ENCODE measurements at places on chromosomes 3 and 15.

- DNase-seq: no peak
Measured at GRCh38 chr3:64321747-64322146, 96.5 kb upstream of the PRICKLE2 start.

- no peak for DNase-seq
Measured at GRCh38 chr3:102195198-102195948, 239.4 kb upstream of the ZPLD1 start.

DNA sequence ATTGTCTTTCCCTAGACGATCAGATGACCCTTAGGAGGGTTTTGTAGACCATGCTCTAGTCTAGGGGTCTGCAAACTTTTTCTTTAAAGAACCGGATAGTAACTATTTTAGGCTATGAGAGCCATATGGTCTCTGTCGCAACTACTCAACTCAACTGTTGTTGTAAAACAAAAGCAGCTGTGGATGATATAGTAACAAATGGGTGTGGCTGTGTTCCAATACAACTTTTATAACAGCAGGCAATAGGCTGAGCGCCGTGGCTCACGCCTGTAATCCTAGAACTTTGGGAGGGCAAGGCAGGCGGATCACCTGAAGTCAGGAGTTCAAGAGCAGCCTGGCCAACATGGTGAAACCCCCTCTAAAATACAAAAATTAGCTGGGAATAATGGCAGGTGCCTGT lies 6.1 kb upstream of the CMTM6 start:
- no peak for DNase-seq

DNA sequence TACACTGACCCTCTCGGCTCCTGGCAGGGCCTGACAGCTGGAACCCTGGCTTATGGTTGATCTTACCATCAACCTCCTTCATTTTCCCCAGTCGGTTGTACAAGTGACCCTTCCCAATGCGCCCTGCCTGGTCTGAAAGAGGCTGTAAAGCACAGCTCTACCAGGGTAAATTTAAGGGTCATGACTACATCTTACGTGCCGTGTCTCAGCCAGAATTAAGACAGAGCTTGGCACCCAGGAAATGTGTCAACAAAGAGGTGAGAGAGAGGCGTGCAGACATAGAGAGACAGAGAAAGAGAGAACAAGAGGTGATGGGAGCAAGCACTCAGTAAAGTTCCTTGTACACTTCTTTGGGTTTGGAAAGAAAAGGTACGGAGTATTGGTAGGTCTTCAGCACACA lies 28.8 kb downstream of the HOMER2 start:
- no peak for DNase-seq

- DNase-seq: no peak
Measured at GRCh38 chr3:197242784-197243432, 55.5 kb downstream of the DLG1 start.

GRCh38 chr3:48118322-48118721 lies 69.9 kb downstream of the CDC25A start:
- no peak for DNase-seq

- no peak for DNase-seq
Measured at GRCh38 chr3:37500518-37500917, 326.1 kb upstream of the LRRFIP2 start.

DNA sequence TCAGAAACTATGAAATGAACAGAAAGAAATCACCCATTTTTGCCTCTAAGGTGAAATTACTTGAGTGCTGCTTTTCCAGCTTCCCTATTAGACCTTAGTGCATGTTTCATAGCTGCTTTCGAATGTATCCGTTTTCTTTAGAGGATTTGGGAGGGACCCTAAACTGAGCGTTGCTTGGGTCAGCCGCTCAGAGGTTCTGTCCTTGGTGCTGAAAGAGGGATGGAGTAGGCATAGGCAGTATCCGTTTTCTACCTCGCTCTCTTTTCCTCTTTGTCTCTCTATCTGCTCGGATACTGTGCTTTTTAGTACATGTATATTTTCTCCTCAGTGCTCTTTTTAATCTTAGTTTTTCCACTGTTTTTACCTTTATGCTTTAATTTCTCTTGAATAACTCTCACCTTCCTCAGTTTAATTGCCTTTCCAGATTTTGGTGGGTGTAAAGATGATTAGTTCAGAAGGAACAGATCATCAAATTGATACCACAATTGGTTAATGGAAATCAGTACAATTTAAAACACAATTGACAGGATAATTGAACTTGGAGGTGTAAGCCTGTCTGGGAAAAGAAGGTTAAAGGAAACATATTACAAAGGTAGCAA lies at the start of gene DRD3:
Gene DRD3 (minus strand): TSS at position 283 of the 599 bp plus-strand sequence. CDS start 7,060 bp downstream, outside the sequence.
- DNase-seq: peak; percentile 20

DNA sequence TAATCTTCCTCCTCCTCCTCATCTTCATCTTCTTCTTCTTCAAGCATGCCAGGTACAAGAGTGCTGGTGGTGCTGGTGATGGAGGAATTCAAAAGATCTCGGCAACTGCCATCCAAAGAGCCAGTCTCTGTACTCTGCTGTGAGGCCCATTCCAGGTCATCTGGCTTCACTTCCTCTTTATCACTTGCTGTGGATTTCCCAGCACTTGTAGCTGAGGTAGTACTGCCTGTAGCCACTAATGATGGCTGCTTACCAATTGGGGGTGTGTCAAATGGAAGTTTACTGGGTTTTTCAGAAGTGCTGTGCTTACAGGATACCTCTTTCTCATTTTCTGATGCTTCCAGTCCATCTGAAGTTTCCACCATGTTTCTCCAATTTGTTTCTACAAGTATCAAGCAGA lies 28.8 kb upstream of the SHC4 start:
- no peak for DNase-seq

- DNase-seq: no peak
Measured at GRCh38 chr15:26126819-26127387, 263.8 kb upstream of the ATP10A start.

- no peak for DNase-seq
Measured at GRCh38 chr3:2343031-2343682, 244.5 kb downstream of the CNTN4 start.

- no peak for DNase-seq
Measured at GRCh38 chr15:75357976-75358673, 10.3 kb downstream of the MAN2C1 start.

GRCh38 chr3:129614435-129614834 lies 8.0 kb upstream of the PLXND1 start:
- no peak for DNase-seq

- no peak for DNase-seq
Measured at GRCh38 chr15:63244399-63244798, 33.0 kb upstream of the APH1B start.

- DNase-seq: no peak
Measured at GRCh38 chr3:38553071-38553470, 56.9 kb downstream of the EXOG start.

DNA sequence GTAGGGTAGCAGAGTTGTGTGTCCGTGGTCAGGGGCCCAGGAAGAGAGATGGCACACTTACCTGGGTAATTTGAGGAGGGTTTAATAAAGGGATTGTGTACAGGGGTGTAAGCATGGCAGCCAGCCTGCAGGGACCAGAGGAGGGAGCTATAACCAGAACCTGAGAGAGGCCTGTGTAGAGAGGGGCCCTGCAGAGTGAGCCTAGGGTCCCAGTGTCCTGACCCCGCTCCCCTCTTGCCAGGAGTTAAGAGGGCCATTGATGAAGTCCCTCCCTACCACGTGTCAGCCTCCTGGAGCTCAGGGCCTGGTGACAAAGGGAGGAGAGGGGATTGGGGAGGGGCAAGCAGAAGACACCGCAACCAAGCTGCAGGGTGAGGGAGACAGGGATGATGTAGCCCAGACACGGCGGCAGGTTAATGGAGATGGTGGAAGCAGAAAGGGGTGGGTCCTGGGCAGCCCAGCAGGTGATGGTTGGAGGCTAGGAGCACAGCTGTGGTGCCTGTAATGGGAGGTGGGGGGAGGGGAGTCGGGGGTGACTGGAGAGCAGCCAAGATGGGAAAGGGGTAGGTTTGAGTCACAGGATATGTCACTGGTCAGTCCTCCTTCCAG lies 165.4 kb upstream of the TOPAZ1 start:
- no peak for DNase-seq

GRCh38 chr15:86203462-86203861 lies 123.8 kb downstream of the AGBL1 start:
- no peak for DNase-seq

DNA sequence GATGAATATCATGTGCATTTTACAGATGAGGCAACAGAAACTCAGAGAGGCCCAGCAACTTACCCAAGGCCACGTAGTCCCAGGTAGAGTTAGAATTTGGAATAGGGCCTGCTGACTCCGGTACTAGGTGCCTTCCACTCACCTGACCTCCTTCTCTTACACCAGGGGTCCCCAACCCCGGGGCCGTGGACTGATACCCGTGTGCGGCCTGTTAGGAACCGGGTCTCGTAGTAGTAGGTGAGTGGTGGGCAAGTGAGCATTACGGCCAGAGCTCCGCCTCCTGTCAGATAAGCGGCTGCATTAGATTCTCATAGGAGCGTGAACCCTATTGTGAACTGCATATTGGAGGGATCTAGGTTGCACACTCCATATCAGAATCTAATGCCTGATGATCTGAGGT lies 64.8 kb downstream of the SMAD3 start:
- no peak for DNase-seq

DNA sequence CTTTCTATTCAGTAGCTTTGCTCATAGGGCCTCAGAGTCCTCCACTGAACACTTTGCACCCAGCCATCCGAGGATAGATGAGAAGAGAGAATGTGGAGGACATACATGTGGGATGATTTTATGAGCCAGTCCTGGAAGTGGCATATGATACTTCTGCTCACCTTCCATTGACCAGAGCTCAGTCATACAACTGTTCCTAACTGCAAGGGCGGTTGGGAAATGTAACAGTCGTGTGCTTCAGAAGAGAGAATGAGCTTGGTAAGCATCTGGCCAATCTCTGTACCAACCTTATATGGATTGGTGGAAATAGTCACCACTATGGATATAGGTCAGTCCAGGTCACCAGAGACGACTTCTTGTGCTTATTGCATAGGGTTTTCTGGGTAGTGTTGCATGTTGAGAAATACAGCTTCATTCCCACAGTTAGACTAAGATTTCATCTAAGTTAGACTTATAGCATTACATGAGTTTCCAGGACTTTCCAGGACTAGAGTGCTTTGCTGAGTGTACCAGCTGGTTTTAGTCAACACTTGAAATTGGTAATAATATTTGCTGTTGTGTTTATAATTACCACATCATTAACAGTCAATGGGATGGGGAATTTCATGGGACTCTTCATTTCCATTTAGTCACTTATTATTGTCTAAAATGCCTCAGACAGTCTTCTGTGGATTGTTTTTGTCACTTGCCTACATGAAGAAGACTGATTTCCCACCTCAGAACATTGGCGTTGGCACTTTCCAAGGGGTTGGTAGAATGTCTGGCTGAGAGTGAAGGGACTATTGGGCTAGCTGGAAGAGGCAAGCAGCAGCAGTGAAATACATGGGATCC lies 214.5 kb upstream of the ROPN1 start:
- DNase-seq: no peak

- no peak for DNase-seq
Measured at GRCh38 chr3:29397406-29397805, 116.5 kb downstream of the RBMS3 start.

- DNase-seq: no peak
Measured at GRCh38 chr3:171058873-171059603, 32.5 kb upstream of the SLC2A2 start.

DNA sequence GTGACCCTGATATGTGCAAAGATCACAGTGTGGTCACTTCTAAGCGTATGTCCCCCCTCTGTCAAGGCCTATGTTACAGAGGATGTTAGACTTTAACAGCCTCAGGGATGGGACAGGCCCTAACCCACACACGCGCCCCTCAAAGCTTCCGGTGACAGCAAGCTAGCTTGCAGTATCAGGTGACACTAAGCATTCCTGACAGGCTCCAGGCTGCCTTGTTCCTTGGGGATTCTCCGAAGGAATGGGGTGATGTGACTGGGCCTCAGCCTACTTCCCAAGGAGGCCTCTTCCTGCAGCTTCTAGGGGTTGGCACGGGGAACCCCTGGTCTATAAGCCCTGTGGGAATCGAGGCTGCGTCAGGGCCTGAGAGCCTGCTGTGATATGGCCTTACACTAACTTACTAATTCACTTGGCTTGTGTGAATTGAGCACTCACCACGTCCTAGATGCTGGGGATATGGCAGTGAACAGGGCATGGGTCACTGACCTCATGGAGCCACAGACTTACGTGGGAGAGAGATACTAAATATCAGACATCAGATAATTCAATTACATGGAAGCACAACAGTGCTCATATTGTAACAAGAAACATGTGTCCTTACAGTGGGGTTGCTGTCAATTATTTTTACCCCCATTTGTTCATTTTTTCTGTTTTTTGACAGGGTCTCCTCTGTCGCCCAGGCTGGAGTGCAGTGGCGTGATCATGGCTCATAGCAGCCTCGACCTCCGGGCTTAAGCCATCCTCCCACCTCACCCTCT lies 11.4 kb upstream of the SPTBN5 start:
- no peak for DNase-seq

DNA sequence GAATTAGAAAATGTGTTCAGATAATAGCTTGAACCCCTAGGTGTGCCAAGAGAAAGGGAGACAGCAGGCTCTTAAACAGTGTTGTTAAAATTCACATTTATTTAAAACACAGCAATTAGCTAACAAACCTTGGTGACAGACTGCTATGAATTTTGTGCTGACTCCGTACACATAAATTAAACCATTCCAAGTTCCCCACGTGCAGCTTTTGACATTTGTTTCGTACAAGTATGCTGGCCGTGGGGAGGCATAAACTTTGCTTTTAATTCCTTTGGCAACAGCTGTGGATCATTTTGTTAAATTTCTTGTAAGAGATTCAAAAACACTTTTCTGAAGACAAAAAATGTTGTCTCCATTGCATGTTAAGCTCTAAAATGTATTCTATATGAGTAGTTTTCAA lies 465.3 kb downstream of the FGF12 start:
- no peak for DNase-seq

DNA sequence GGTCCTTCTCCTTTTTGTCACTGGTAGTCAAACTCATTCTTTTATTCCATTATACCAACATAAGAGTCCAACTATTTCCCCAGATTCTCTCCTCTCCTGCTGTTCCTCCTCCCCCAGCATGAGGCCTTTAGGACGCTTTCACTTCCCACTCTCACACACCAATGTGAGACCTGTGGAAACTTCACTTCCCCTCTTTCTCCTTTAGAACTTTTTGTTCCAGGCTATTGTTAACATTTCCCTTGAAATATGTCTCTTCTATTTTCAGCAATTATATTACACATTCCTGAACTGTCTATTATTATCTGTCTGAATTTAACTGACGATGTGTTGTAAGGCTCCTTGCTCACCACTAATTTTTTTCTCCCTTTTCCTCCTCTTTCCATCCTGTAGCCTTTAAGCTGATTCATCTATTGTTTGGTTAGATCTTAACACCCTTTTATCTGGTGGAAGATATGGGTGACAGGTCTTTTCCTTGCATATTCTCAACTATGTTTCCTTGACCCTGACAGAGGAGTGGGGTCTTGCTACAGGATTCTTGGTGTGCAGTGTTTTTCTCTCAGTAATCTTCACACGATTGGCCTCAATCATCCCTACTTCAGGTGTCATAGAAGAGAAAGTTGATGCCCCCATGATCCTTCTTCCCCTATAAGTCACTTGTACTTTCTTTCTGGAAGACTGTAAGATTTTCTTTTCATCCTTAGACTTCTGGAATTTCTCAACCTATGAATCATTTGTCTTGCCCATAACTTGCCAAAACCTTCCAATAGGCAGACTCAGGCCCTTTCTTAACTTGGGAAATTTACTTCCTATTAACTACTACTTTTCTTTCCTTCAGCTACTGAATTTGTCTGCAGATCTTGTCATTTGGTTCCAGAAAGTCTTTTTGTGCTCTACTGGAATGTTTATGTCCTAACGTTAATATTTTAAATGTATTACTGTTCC lies 5.9 kb downstream of the CYP19A1 start:
- no peak for DNase-seq

- DNase-seq: no peak
Measured at GRCh38 chr3:25007974-25008658, 419.9 kb upstream of the RARB start.

GRCh38 chr3:4334548-4334947 lies 31.4 kb downstream of the SETMAR start:
- DNase-seq: no peak

Measured in CD4-positive, alpha-beta T cell treated with Interleukin-12 subunit alpha and Interleukin-12 subunit beta, for 1 hour (primary cell).